ENCODE measurements at places on chromosomes 1 and 21.

DNA sequence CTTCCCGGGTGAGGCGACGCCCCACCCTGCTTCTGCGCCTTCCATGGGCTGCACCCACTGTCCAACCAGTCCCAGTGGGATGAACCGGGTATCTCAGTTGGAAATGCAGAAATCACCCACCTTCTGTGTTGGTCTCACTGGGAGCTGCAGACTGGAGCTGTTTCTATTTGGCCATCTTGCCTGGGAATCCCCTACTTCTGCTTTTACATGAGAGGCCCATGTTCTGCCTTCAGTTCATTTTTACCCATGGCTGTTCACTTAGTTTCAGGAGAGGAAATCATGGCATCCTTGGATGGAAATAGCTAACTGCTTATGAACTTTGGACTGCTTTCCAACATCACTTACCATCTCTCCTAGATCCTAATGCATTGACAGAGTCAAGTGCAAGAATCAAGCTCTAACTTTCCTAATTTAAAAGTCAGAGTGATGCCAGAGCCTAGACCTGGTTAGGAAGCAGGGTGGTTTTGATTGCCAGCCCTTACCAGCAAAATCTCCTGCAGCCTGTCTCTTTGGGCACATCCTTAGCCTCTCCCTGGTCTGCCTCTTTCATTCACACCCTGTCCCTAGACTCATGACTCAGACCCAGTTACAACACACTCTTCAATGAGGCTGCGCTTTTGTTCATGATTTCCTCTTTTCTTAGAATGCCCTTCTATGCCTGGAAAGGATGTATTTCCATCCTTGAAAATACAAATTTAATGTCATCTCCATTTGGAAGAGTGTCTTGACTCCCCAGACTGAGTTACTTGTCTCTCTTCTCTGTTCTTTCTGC lies 137.2 kb downstream of the KCTD3 start:
- DNase-seq: no peak

DNA sequence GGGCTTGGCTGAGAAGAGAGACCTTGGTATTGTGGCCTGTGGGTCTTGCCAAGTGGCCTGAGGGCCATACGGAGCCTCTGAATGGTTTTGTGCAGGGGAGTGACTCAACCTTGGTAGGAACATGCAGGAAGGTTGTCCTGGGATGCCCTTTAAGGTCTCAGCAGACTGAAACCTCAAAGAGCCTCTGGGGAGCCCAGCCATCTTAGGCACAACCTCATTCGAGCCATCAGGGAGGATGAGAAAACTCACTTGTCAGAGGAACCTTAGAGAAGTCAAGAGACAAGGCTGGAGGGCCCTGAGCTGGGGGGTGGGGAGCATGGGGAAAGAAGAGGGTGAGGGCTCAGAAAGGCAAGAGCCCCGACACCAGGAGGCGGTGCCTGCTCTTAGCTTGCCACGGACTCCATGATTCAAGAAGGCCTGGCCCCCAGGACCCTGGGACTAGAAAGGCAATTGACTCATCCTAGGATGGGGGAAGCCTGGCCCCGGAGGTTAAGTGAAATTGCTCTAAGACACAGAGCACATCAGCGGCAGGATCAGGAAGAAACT lies 13.0 kb downstream of the IFI6 start:
- no peak for DNase-seq

DNA sequence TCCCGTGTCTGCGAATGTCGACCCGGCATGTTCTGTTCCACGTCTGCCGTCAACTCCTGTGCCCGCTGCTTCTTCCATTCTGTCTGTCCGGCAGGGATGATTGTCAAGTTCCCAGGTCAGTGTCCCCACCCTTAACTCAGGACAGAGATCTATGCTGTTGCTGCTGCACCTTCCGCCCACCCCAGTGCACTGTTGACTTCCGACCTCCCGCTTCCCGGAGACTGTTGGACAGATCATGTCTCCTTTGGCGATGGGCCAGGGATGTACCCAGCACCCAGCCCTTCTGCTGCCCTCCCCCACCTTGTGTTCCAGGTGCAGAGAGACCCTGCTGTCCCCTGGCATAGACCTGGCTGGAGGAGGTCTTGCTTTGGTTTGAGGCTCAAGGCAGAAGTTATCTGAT lies 41.3 kb downstream of the TNFRSF8 start:
- DNase-seq: no peak

DNA sequence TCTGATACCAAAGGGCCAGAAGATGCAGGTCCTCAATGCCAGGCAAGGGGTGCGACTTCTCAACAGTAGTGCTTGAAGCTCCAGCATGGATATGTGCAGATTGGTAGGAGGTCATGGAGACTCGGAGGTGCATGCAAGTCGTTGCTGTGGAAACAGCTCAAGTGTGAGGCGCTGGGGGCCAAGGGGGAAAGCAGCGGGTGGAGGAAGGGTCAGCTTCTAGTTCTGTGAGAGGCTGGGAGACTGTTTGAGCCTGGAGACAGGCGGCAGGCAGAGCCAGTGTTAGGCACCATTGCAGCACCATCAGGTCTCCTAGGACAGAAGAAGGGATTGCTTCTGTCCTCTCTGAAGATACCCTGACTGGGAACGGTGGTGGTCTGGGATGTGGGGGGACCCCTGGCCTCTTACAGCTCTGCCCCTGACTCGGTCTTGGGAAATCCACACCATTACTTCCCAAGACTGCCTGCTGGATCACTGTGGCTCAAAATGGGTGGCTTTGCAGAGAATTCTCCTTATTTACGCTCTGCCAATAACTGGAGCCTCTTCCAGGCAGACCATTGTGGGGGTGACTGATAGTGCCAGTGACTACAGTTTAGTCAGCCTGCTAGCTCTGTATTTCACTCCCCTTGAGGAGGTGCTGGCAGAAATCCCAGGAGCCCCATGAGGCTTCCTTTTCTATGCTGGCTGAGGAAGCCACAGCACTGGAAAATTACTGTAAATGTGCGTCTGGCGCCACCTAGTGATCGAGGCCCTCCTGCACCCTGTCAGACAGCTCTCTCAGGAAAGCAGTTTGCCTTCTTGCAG lies 46.3 kb upstream of the VANGL1 start:
- DNase-seq: peak; percentile 64

GRCh38 chr1:202952818-202953217 lies 5.3 kb downstream of the ADIPOR1 start:
- DNase-seq: no peak

DNA sequence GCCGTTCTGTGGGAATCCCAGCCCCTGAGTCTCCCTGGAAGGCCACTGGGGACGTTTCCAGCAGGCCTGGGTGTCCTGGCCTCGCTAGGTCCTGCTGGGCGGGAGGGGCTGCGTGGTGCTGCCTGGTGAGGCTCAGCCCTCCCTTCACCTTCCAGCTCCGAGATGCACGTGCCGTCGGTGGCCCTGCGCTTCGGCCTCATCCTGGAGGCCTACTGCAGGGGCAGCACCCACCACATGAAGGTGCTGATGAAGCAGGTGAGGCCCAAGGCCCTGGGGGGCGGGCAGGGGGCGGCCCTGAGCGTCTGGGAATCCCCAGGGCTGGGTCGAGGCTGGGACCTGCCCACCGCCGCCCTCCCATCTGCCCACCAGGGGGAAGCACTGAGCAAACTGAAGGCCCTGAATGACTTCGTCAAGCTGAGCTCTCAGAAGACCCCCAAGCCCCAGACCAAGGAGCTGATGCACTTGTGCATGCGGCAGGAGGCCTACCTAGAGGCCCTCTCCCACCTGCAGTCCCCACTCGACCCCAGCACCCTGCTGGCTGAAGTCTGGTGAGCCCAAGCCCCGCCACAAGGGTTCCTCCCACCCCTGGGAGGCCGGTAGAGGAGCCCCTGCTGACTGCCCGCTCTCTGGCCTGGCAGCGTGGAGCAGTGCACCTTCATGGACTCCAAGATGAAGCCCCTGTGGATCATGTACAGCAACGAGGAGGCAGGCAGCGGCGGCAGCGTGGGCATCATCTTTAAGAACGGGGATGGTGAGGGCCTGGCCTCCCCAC lies 70.3 kb downstream of the PIK3CD start:
- peak; percentile 11 for DNase-seq

GRCh38 chr1:67316180-67316902 lies 8.7 kb downstream of the IL12RB2 start:
- no peak for DNase-seq

DNA sequence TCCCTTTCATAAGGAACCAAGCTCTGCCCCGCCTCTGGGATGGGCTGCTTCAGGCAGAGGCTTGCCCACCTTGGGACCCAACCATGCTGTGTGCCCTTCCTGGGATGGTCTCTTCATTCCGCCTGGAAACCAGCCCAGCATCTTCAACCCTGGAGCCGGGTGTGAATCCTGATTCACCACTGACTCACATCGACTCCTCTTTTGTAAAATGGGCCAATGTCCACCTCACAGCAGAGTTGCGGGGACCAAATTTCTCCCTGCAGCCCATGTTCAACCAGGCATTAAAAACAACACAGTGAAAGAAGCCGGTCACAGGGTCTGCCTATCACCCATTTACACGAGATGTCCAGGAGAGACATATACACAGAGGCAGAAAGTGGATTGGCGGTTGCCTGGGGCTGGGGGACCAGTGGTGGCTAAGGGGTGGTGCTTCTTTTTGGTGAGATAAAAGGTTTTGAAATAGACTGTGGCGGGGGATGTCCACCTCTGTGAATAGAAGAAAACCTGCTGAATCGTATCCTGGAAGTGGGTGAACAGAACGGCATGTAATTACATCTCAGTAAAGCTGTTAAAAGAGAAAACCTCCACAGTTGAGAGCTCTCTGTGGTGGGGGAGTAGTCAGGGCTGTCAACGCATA lies 6.9 kb upstream of the GPR153 start:
- no peak for DNase-seq

DNA sequence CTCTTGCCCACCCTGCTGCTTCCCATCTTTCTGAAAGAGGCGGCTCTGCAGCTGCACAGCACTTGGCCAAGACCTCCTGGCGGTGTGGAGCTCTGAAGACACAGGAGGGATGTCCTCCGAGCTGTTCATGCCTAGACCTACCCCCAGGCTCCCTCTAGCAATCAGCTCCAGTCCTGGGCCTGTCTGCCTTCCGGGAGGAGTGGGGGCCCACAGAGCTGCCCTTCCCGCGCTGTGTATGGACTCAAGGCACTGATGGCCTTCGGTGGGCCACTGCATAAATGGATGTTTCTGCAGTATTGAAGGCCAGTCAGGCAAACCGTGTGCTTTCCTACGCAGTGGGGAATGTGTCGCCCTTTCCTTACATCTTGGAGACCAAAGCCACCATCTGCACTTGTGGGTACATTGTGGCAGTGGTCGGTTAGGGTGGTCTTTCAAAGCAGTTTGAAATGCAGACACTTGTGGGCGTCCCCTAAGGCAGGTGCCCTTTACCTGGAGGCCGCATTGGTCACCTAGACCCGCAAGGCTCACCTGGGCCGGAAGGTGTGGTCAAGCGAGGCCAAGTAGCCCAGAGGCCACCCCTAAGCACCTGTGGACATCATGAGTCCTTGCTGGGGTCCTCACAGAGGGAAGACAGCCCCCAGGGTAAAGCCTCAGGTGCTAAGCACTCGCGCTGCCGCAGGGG lies 912 bp upstream of the PKNOX1 start:
- peak; percentile 65 for DNase-seq

DNA sequence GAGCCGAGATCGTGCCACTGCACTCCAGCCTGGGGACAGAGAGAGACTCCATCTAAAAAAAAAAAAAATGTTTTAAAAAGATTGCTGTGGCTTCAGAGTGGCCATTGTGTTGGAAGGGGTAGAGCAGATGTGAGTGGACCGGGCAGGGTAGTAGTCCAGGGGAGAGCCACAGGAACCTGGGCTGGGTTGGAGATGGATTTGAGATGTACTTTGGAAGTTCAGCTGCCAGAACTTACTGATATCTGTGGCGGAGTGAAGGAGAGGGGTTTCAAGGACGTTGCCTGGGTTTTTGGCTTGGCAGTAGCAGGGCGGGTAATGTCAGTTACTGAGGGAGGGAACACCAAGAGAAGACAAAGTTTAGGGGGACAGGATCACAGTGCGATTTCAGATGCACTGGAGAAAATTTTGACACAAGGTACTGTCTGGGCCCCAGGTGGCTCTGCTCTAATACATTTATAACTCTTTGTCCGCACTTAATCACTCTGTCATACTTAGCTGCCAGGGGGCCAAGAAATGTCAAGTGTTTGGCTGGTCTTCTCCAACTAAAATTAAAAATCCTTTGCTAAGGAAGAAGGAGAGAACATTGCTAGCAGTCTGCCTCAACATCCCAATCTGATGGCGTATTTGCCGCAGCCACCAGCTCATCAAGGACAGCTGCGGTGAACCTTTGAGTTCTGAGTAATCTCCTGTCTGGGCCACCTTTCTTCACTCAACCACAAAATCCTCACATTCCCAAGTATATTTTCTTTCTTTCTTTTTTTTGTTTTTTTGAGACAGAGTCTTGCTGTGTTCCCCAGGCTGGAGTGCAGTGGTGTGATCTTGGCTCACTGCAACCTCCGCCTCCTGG lies 9.6 kb downstream of the EPHX1 start:
- DNase-seq: no peak

All from NCI-H1930 (cell line).